ENCODE measurements at places on chromosomes 1 and 21.

DNA sequence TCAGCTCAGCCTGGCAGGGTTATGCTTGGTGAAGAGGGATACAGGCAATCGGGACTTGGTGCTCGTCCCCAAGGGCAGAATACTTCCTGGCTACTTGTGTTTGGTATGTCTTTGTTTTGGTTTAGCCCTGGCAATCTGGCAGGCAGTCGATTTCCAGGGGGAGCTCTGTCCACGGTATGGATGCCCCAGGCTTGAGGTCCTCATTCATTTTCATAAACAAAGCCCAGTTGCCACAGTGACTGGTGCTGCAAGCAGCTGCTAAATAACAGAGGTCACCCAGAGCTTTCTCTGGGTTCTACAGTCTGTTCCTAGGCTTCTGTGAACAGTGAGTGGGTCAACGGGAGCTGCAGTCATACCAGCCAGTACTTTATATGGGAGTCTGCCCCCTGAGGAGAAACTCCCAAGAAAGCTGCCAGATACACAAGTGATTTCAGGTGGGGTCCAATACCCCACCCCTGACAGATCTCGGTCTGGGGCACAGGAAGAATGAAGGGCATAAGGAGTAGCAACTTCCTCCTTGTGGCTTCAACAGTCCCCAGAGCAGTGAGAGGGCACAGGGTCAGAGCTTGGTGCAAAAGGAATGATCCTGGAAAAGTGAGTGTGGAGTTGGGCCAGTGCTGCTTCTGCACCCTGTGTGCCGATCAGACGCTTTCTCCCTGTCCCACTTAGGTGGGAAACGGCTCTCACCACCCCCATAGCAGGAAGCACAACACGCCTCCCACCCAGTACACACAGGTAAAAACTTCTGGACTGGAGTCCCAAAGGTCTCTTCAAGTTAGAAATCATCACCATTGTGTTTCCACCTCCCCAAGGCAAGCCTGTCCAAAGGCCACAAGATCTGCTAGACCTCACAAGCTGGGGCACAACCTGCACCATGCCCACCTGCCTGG lies 55.5 kb downstream of the TGFBR3 start:
- DNase-seq, result peak; percentile 66

GRCh38 chr21:39014747-39015146 lies 168.5 kb downstream of the PSMG1 start:
- peak; percentile 20 for DNase-seq

GRCh38 chr1:9293533-9294404 lies 1.1 kb downstream of the SPSB1 start:
- DNase-seq, result peak; percentile 28

- no peak for DNase-seq
Observed at GRCh38 chr1:116764466-116764898, 10.3 kb downstream of the CD2 start.

DNA sequence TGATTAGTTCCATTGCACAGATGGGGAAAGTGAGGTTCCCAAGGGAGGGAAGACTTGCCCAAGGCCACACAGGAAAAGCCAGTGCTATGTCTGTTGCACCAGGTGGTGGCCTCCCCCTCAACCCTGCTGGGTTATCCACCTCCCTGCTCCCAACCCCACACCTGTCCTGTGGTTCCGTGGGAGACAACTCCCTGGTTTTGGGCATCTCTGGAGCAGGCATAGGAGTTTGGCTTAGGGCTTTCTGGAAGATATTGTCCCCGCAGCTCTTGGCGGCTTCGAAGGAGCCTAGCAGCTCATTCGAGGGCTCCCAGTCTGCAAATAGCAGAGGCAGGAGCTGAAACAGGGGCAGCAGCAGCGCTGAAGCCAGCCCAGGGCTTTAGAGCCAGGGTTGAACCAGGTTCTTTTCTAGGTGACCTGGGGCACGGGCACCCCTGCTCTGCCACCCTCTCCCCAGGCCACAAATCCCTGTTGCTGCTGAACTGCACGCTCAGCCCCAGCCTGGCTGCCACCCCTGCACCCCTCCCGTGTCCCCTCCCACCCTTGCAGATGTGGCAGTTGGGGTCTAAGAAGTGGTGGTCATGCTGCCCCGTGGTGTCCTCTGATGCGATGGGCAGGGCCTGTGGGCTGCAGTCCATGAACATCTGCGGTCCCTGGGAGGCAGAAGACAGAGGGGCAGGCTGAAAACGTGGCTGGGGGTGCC lies 22.1 kb downstream of the SPOCD1 start:
- no peak for DNase-seq

DNA sequence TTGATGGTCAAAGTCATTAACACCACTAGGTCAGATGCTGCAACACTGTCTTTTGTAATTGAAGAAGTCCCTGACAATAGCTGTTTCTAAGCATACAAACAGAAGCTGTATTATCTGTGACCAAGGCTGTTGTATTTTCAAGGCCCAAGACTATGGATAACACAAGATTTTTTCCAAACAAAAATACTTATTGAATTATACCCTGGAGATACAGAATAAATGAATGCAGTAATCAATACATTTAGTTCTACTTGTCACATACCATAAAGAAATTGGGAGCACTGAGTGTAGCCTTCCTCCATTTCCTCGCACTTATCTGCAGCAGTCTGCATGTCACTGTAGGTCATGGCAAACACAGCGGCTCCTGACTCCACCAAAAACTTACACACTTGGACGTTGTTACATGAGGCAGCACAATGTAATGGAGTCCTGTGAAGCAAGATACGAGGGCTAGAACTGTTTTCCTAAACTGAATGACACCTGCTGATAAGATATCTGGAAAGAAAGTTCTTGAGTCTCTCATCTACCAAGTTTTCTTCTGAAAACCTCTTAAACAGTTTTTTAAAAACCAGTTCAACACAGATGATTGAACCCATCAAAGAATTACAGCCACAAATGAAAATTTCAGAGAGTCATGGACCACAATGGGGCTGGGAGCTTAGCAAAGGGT lies 56.9 kb downstream of the TP53BP2 start:
- no peak for DNase-seq

Measured in ACHN (cell line).